ENCODE measurements at places on chromosomes 4 and X. TPM values are rescaled to one million over a fixed set of nuclear protein-coding genes. Genes with fewer than 3 reads are reported as not detected.

Gene MAGEC1
- total RNA-seq, result not detected

Gene LRCH2
- total RNA-seq, result not detected

Gene EDA
- 0.25 TPM for total RNA-seq

Gene ATP2B3
- total RNA-seq, result not detected

Gene RTL3
- not detected for total RNA-seq

Gene SPATA4
- not detected for total RNA-seq

Gene SLC35A2
- total RNA-seq, result 18.3 TPM

Gene TMEM184C
- total RNA-seq, result 21.4 TPM

Gene PPBP
- total RNA-seq, result not detected

Gene TMEM175
- 23.6 TPM for total RNA-seq

Gene GLRA3
- not detected for total RNA-seq

Gene KLKB1
- total RNA-seq, result 0.36 TPM

Gene IBSP
- total RNA-seq, result not detected

Gene MFAP3L
- 0.18 TPM for total RNA-seq

Gene ABCD1
- total RNA-seq, result 13.1 TPM

Measured in T-helper 2 cell treated with Interferon-gamma antibody and Interleukin-4, amounts not matched to agents 100 ng/mL and 5 ng/mL, for 36 hours (primary cell).